NT2/D1 (cell line): ENCODE measurements at places on chromosomes 16 and 17.
A peak's percentile ranks its signal among the peaks of the same experiment; 100 is the strongest.

DNA sequence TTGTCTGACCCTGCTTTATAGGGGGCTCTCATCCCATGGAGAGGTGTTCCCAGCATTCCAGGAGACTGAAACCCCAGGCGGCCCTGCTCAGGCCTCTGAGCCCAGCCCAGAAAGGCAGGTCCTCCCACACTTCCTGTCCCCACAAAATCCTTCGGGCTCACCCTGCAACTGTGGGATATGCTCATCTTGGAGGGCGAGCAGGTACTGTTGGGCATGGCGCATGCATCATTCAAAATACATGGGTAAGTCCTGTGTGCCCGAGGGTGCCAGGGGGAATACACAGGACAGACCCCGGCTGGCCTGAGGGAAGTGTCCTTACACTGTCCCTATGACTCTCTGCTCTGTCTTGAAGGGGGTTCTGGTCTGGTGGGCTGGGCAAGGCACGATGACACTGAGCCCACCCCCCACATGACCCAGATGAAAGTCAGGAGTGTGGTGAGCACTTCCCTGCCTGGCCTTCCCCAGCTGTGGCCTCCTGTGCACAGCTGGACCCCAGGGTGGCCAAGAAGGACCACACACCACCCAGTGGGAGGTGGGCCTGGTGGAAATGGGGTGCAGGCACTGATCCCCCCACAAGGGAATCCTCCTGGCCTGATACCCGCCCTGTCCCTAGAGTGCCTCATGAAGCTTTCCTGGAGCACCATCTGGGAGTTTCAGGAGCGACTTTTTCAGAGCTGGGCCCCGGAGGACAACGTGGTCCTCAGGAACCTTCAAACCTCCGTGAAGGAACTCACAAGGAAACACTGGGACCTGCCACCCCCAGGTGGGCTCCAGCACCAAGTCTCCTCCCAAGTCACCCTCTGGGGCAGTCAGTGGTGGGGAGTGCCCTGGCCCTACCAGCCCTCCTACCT, 46.7 kb downstream of the USP22 start:
- DNase-seq = no peak

DNA sequence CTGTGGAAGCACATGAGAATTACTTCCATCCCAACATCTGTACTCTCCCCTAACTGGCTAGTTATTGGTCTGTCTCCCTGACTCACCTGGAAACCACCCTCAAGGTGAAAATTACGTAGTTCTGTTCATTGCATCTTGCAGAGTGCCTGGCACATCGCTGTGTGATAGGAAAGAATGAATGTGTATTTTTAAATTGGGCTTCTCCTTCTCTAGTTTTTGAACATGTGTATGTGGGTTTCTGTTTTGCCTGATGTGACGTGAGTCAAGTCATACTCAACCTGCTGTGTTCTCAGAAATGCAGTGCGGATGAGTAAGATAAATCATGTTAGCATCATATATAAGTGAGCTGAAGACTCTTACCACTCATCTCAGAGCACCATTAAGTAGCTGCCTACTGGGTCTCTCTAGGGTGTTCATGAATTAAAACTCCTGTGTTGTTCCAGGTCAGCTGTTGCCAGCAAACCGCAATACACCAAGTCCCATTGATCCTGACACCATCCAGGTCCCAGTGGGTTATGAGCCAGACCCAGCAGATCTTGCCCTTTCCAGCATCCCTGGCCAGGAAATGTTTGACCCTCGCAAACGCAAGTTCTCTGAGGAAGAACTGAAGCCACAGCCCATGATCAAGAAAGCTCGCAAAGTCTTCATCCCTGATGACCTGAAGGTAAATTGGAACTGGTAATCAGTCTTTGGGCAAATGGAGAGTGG, 50.2 kb downstream of the HLF start:
- DNase-seq = no peak

DNA sequence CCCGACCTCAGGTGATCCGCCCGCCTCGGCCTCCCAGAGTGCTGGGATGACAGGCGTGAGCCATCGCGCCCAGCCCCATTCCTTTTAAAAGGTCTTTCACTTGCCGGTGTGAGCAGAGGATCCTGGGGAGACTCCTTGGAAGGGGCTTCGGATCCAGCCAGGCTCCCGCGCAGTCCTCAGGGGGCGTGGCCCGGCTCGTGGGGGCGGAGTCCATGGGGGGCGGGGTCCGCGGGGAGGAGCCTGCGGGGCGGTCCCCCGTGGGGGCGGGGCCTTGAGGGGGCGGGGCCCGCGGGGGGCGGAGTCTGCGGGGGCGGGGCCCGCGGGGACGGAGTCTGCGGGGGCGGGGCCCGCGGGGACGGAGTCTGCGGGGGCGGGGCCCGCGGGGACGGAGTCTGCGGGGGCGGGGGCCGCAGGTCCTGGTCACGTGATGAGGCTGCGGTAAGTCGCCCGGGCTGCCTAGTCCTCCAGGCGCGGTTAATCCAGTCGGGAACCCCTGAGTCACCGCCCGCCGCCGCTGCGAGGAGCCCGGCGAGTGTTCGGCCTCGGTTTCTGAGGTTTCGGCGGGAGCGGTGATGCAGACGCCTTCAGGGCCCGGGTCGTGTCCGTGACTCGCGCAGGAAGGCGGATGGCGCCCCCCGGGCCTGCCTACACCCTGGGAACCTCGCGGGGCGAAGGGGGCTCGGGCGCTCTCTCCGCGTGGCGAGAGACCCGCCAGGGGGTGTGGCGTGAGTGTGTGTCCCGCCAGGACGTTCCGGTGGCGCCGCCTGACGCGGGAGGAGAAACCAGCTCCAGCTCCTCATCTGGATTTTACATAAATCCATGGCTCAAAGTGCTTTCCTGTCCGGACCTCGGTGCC, 23.6 kb upstream of the ABR start:
- DNase-seq = peak; percentile 64

DNA sequence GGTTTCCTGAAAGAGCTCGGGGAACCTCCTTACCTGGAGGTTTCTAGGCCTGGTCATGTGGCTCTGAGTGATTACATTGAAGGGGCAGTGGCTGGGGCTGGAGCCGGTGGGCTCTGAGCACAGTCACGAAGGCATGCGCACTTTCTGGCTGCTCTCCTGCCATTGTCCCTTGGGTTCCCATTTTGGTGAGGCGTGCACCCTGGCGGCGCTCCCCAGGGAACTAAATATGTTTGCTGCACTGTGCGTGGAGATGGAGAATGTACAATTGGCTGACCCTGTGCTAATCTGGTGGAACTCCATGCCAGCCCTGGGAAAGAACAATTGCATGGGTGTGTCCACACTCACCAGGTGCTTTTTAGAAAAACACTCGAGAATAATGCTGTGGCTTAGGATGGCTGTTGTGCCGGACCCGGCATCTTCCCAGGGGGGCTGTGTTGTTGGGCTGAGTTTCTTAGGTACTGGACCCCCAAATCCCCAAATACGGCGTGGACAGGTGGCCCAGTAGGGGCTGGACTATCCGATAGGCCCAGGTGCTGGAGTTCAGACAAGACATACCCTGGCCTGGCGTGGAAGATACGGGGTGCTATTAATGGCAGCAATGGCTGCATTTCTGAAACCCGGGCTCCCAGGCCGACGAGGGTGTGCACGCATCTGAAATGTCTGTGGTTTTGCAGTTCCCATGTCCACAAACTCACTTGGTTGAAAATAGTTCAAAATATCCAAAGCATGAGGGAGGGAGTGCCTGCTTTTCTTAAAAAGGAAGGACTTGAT, 230.5 kb downstream of the SEC14L1 start:
- DNase-seq = no peak

- DNase-seq = no peak
These were observed 474.6 kb downstream of the PMP22 start for GRCh38 chr17:14790521-14790920.

DNA sequence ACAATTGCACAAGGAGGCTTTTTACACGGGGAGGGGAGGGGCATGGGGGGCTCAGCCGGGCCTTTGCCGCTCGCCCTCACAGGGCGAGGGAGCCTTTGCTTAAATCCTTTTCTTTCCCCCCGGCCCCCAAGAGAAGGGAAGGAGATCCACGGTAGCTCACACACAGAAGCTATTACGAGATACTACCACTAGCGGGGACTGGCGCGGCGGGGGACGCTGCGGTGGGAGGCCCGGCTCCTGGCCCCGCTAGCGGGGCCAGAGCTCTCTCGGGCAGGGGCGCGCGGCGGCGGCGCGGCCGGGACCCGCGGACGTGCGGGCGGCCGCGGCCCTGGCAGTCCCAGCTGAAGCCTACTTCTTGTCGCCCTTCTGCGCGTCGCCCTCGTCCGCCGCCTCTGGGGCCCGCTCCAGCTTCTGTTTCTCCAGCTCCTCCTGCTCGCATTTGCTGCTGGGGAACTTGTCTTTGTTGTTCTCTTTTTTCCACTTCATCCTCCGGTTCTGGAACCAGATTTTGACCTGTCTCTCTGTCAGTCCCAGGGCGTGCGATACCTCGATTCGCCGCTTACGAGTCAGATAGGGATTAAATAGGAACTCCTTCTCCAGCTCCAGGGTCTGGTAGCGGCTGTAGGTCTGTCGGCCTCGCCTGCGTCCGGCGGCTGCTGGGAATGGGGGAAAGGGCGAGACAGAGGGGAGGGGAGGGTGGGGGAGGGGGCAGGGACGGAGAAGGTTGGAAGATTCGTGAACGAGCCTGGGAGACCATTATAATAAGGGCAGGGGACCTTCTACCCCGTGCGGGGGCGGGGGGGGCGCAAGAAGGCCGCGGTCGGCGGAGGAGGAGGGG, 2.0 kb downstream of the HOXB8 start:
- no peak for DNase-seq

GRCh38 chr17:7357381-7357780, 2.4 kb downstream of the TMEM95 start:
- no peak for DNase-seq

DNA sequence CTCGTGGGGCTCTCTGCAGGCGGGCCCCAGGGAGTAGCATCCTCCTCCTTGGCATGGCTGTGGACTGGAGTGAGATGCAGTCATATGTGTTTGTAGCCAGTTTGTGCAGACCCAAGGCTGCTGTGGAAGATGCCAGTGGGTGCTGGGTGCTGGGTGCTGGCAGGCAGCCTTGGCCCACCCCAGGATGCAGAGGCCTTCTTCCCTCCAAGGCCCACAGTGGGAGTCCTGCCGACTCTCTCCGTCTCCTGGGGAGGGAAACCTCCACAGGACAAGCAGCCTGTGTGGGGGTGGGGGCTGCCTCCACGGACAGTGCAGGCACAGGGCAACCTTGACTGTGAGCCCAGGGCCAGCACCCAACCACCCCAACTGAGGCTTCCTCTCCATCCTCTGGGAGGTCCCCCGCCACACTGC, 13.8 kb upstream of the TMEM92 start:
- DNase-seq = no peak

DNA sequence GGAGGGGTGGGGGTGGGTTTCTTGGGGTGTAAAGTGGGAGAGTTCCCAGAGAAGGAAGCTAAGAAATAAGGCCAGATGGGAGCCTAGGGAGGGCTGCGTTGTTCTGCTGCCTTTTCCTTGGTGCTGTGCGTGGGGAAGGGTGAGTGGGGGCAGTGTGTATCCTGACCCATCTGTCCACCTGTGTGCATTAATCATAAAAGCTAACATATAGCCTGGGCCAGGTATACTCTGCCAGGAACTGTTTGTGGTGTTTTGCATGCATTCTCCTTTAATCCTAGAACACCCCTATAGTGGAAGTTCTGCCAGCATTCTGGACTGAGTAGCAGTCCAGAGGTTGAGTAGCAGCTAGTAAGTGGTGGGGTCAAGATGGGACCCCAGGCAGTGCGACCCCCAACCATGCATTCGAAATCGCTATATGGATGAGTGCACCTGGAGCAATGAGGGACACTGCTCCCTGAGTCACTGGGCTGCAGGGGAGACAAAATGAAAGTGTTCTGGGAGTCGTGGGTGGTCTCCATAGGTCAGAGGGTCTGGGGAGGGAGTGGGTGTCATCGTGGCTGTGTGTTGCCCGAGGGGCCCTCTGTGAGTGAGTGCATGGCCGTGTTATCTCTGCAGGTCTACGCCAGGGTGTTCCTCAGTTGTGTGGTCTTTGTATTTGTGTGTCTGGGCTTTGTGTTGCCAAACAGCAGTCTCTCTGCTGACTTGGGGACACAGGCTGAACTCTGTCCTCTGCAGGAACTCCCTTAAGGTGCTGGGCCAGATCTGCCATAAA, 1.3 kb downstream of the ERBB2 start:
- DNase-seq = no peak

DNA sequence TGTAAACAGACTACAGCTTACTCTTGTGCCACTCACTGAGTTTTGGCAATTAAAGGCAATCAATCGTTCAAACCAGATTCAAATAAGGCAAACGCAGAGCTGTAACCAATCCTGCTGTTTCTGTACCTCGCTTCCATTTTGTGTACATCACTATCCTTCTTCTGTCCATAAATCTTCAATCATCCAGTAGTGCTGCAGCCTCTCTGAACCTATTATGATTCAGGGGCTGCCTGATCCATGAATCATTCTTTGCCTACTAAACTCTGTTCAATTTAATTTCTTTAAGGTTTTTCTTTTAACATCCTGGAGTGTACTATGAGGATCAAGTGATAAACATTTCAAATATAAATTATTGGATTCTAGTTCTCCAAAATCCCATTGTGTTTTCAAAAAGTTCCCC, 93.9 kb downstream of the CEP112 start:
- no peak for DNase-seq

DNA sequence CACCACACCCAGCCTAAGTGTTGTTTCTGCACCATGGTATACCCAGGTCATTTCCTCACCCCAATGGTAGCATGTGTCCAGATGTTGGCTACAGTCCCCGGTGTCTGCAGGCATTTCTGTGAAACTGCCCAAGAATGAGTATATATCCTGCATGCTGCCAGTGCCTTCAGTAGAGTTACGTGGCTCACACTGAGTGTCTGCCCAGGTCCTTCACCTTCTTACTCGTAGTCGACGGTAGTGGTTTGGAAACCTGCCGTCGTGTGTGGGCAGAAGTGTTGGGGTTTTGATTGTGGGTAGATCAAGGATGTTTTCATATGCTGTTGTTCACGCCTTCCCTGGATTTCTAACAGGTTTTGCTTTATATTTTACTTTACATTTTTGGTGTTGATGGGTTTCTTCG, 16.8 kb downstream of the TCF25 start:
- no peak for DNase-seq

DNA sequence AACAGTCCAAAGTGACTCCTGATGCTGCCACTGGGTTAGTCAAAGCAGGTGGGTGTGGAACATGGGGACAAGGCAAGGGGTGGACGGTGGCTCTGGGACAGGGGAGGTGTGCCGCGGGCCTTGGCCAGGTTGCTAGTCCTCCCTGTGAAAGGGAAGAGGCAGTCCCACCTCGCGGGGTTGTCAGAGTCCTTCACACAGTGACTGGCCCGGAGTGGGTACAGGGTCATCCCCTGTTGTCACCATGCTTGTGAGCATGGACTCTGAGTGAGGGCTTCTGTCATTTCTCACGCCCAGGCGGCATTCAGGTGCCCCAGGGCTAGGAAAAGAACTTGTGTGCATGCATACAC, 3.1 kb upstream of the ZNF469 start:
- no peak for DNase-seq

GRCh38 chr17:58446086-58446485, 28.8 kb upstream of the RNF43 start:
- DNase-seq = peak; percentile 25
